ENCODE measurements at places on chromosomes 11 and 22.

DNA sequence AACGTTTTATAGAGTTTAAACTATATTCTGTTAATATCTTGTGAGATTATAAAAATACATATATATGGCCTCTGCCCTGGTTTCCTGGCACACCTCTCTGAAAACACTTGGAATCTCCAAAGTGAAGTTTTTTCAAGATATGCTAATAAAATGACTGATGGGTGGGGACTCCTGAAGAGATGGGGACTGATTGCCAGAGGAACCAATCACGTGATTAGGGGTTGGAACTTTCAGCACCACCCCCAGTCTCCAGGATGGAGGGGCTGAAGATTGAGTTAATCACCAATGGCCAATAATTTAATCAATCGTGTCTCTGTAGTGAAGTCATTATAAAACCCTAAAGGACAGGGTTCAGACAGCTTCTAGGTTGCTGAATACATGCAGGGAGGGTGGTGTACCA lies 37.4 kb downstream of the C11orf71 start:
- no peak for DNase-seq

DNA sequence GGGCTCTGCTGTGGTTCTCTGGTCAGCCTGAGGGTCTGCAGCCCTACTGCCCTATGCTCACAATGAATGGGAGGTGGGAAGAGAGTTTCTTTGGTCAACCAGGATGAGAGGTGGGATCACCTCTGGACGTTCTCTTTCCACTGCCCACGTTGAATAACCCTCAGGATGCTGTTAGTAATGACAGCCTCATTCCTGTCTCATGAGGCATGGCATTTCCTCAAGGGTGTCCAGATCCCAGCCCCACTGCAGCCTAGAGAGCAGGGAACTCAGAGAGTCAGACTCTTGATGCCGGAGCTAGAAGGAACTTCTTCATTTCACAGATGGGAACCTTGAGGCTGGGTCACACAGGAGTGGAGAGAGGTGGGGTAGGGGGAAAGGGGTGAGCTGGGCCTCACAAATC lies 196.0 kb downstream of the CEP164 start:
- DNase-seq, result no peak

- DNase-seq, result no peak
Measured at GRCh38 chr11:35969089-35970042, 25.5 kb downstream of the LDLRAD3 start.

DNA sequence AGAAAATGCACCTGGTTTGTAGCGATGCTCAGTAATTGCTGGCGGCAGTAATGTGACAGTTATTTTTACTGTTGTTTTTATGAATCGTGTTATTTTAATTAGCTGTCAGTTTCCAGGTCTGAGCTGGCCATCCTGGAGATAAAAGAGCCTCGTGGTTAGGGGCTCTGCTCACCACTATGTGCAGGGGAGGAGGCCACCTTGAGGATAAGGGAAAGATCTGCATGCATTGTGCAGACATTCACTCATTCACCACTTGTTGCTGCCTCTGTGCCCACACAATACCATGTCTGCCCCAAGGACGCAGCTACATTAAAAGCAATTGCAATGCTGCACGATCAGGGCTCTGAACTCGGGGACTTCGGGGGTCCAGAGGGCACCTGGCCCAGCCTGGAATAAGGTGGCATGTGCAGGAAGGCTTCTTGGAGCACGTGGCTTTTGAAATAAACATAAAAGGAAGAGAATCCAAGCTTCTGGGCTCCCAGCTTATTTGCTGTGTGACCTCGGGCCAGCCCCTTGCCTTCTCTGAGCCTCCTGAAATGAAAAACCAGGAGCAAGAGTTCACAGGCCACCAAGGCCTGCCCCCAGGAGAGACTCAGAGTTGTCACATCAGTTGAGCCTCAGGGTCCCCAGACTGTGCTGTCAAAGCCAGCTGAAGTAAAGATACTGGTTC lies 44.7 kb upstream of the SHISAL1 start:
- DNase-seq, result no peak

DNA sequence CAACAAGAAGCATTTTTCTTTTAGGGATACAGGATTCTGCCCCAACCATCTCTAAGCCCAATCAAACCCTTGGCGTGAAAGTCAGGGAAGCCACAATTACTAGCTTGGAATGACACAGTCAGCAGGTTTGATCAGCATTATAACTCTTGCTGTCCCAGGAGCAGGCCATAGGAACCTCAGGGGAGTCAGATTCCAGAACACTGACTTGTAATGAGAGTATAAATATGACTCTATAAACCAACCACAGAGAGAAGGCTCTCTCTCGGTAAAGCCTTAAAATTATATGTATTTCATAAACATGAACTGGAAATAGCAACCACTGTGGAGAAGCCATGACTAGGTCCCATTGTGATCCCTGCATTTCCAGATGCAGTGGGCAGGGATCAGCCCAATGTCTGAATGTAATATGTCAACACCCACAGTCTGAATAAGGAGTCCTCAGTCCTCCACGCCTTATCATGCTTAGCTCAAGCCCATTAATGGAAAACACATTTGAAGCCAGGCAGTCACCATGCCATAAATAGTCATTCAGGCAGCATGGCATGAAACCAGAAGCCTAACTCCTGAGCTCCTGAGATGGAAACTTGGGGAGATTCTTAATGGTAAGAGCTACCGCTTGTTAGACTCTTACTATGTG lies 99.1 kb upstream of the MTNR1B start:
- DNase-seq, result no peak

DNA sequence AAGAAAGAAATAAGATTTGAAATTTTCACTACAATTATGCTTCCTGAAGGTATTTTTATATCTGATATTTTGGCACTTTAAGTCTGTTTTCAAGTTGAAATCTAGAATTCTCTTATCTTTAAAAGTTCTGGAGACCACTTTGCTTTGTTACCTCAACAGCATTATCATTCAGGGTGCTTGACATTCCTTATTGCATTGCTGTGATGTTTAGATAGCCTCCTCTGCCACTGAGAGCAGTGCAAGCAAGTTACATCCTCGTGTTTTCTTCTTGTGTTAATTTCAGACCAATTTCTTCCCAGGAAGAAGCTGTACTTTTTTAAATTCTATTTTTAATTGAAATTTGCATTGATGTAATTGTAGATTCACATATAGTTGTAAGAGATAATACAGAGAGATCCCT lies 333.9 kb upstream of the KIRREL3 start:
- no peak for DNase-seq

DNA sequence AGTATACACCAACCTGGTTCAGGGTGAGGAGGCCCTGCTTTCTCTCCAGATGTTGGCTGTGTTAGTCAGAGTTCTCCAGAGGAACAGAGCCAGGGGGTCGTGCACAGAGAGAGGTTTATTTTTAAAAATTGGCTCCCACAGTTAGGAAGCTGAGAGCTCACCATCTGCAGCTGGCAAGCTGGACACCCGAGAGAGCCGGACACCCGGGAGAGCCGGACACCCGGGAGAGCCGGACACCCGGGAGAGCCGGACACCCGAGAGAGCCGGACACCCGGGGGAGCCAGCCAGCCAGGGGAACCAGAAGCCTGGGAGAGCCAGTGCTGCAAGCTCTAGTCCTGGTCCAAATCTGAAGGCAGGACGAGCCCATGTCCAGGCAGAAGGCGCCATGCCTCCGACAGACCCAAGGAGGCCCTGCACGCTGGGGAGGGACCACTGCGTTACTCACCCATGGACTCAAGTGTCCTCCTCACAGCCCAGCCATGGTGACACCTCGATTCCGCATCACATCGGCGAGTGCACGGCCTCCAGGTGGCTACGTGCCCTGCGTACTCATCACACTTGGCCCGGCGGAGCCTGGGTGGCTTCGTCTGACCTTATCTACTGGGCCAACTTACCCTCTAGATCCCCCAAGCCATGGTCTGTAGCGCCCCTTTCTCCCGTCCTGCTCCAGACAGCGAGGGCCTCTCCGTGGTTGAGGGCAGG lies 99.0 kb downstream of the BRD1 start:
- DNase-seq, result no peak

GRCh38 chr11:16876053-16876752 lies 137.8 kb downstream of the C11orf58 start:
- no peak for DNase-seq

GRCh38 chr11:101914341-101914737 lies 471 bp upstream of the CEP126 start:
- DNase-seq, result no peak

DNA sequence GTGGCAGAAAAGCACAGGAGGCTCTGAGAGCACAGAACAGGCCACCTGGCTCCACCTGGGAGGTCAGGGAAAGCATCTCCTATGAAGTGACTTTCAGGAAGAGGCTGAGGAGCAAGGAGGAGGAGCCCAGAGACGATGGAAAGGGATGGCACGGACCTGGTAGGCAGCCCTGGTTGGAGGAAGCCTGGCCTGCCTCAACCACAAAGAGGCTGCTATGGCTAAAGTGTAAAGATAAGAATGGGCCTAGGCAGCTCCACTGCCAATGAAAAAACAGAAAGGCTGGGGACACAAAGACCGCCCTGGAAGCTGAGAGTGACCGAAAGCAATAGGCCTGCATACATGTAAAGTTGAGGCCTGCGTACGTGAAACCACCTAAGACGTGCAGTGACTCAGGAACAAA lies 31.2 kb upstream of the ETS1 start:
- no peak for DNase-seq

GRCh38 chr11:122848186-122848585 lies 9.9 kb downstream of the CRTAM start:
- no peak for DNase-seq

GRCh38 chr22:21571679-21572078 lies 4.2 kb downstream of the UBE2L3 start:
- no peak for DNase-seq

- no peak for DNase-seq
Measured at GRCh38 chr22:25923914-25924313, 181.9 kb downstream of the MYO18B start.

GRCh38 chr11:4508886-4509285 lies 26.4 kb downstream of the OR52K1 start:
- DNase-seq, result no peak

GRCh38 chr11:129989149-129989813 lies 13.4 kb downstream of the PRDM10 start:
- DNase-seq, result no peak

DNA sequence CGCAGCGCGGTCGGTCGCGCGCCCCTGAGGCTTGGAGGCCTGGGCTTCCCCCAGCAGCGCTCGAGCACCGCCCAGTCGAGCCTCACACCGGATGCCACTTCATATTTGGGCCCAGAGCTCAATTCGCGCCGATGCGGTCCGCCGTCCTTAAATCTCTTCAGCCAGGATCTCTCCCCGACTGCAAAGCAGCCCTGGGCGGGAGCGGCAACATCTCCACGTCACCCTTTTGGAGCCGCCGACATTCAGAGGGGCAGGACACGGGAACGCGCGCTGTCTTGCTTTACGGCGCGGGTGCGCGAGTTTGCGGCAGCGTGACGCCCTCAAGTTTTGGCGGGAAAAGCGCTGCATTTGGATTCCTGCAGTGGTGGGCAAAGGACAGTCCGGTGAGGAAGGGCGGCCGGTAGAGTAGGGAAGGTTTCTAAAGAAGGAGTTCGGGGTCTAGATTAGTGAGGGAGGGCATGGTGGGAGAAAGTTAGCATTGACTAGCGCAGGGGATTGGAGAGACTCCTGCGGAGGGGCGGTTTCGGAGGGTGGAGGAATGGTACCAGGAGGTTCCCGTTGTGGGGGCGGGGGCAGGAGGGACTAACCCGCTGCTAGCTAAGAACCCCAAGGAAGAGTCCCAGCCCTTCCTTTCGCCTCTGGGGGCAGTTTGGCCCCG lies 796 bp downstream of the CHEK1 start:
- peak; percentile 81 for DNase-seq

DNA sequence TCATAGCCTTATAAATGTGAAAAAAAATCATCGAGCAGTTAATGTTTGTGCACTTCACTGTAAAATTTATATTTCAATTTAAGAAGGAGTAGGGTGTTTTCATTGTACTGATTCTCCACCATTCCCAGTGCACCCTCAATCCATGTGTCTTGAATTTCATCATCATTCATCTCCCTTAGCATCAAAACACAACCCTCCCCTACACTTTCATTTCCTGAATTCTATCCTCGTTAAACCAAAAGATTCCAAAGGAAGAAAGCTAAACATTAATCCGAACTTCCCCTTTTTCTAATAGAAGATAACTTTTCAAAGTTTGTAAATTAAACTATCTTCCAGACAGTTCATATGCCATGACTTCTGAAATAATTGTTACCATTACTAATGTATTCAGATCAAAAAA lies 34.1 kb upstream of the OR8B8 start:
- DNase-seq, result no peak

DNA sequence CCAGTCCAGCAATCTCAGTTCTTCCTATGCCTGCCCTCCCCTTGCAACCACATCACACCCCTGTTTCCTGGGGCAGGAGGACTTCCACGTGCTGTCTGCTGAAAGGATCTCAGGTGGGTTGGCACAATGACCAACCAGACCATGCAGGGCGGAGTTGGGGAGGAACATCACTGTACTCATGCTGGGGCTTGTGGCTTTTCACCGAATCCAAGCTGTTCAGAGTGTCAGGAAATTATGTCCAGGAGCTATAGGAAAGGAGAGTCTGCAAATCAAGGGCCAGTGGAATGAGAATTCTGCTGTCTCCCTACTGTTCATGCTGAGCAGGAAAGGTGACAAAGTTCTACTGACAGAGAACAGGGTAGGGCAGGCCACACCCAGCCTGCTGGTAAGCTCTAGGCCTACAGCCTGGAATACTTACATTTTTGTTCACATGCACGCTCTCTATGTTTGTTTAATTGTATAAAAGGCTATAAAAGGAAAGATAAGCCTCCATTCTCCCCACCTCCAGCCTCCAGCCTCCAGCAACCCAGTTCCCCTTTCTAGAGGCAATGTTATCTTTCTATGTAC lies 1.7 kb upstream of the PLAAT2 start:
- no peak for DNase-seq

- DNase-seq, result no peak
Measured at GRCh38 chr11:106329273-106330018, 252.0 kb downstream of the AASDHPPT start.

- no peak for DNase-seq
Measured at GRCh38 chr11:120894202-120894985, 129.5 kb upstream of the TBCEL start.

DNA sequence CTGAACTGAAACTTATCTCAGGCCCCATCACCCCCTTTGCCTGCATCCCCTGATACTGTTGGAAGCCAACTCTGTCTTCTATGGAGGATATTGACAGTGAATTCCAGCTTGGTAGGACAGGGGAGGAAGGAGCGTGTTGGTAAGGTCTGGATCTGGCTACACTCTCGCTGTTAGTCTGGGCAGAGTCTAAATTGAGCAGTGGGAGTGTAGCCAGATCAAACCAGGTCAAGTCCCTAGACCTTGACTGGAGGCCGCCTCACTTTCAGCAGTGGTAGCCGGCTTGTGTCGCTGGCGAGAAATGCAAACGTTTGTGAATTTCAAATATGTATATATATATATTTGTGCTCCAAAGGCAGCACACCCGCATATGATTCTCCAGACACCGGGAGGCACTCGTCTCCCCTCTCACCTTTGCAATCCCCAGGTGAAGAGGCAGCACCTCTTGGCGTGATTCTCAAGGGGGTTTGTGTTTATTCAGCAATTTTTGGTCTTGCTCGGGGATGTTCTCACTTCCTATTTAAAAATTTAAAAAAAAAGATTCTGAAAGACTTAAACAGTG lies 26.7 kb downstream of the DHCR7 start:
- DNase-seq, result no peak

- no peak for DNase-seq
Measured at GRCh38 chr22:27801202-27801615, 347 bp downstream of the MN1 start.
